ENCODE measurements at places on chromosomes 11 and 22.

GRCh38 chr11:93757301-93757700 lies 15.8 kb downstream of the C11orf54 start:
- no peak for DNase-seq

GRCh38 chr11:2103668-2104523 lies 35.3 kb downstream of the IGF2 start:
- DNase-seq = no peak

DNA sequence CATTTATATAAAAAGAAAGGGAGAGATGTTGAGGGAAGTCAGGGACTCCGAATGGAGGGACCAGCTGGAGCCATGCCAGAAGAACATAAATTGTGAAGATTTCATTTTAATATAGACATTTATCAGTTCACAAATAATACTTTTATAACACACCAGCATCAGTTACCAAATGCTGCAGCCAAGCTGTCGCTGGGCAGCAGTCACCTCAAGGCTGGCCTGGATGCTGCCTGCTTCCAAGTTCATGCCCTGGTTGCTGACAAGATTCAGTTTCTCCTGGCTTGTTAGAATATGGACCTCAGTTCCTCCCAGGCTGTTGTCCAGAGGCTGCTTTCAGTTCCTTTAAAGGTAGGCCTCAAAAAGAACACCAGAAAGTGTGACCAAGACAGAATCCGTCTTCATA lies 30.8 kb upstream of the ALDH3B2 start:
- no peak for DNase-seq

GRCh38 chr11:129731316-129731715 lies 84.3 kb upstream of the TMEM45B start:
- no peak for DNase-seq

- no peak for DNase-seq
These were observed 76.6 kb upstream of the PRR5 start for GRCh38 chr22:44625421-44625760.

DNA sequence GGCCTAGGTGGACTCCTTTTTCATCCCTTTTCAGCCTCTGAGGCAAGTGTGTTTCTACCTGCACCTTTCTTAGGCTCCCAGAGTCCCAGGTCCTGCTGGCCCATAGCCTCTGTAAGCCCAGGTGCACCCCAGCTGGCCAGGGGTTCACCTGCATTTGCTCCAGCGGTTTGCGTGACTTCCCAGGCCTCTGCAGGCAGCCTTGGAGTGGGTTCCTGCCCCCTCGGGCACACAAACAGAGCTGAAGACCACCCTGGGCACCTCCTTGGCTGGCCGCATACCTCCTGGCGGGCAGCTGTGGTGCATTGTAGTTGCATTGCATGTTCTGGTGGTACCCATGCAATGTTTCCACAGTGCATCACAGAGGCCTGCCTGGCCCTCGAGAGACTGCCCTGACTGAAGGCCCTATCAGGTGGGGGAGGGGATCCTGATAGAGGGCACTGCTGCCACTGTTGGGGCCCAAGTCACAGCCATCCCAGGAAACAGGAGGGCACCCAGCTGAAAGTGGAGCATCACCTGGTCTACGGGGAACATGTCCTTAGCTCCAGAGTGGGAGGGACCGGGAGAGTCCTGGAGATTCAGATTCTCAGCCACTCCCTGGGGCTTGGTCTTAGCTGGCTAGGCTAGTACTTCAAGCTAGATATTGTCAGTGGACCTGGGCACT lies 14.1 kb downstream of the SHISA8 start:
- no peak for DNase-seq

GRCh38 chr22:35986088-35986487 lies 42.5 kb downstream of the RBFOX2 start:
- DNase-seq = no peak

- DNase-seq = no peak
These were observed 9.3 kb downstream of the WBP2NL start for GRCh38 chr22:42007922-42008321.

GRCh38 chr11:112279901-112280267 lies 19.2 kb upstream of the PLET1 start:
- peak; percentile 74 for DNase-seq

DNA sequence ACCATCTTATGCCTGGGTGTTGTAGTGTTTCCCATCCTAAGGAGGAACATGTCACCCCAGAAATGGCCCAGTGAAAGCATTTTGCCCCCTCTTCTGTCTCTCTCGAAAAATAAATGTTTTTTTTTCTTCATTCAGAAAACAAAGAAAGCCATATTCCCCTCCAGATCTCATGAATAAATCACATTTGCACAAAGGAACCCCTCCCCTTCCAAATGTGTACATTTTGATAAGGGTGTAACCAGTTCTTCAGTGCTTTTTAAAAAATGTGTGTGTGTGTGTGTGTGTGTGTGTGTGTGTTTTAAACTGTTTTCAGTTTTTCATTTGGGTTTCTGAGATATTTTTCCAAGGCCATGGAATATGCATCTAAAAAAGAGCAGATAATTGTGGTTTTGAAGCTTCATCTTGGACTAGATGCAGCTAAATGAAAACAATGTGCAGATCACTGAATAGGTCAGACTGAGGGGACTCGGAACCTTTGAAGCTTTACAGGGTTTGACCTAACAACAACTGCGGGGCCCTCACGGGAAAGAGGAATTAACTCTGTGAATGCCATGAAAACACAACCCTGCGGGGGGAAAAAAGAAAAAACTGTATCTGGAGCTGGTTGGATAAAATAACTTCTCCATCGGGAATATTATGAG lies 76.4 kb downstream of the YAP1 start:
- DNase-seq = no peak

DNA sequence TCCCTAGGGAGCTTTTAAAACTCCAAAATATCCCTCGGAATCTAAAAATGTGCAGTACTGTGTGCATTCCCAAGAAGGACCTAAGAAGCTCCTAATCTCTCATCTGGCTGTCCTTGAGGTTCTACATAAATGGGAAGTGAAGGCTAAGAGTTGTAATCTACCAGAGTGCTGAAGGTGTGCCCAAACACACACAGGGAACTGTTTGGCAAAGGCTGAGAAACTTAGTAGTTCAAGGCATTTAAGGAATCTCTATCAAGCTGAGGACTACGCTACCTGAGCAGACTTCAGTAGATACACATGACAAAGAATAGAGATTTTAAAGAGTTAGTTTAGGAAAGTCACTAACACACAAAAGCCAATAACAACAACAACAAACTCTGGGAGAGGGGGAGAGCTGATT lies 71.1 kb downstream of the TTC28 start:
- no peak for DNase-seq

DNA sequence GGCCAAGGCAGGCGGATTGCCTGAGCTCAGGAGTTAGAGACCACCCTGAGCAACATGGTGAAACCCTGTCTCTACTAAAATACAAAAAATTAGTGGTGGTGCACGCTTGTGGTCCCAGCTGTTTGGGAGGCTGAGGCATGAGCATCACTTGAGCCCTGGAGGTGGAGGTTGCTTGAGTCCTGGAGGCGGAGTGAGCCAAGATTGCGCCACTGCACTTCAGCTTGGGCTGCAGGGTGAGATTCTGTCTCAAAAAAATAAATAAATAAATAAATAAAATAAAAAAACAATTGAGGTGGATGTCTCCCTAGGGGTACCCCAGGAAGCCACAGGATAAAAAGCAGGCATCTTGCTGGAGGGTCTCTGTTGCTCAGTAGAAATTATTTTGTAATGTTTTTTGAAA lies 14.1 kb downstream of the PTPRJ start:
- no peak for DNase-seq

- no peak for DNase-seq
These were observed 11.3 kb downstream of the TMEM216 start for GRCh38 chr11:61403658-61404057.

DNA sequence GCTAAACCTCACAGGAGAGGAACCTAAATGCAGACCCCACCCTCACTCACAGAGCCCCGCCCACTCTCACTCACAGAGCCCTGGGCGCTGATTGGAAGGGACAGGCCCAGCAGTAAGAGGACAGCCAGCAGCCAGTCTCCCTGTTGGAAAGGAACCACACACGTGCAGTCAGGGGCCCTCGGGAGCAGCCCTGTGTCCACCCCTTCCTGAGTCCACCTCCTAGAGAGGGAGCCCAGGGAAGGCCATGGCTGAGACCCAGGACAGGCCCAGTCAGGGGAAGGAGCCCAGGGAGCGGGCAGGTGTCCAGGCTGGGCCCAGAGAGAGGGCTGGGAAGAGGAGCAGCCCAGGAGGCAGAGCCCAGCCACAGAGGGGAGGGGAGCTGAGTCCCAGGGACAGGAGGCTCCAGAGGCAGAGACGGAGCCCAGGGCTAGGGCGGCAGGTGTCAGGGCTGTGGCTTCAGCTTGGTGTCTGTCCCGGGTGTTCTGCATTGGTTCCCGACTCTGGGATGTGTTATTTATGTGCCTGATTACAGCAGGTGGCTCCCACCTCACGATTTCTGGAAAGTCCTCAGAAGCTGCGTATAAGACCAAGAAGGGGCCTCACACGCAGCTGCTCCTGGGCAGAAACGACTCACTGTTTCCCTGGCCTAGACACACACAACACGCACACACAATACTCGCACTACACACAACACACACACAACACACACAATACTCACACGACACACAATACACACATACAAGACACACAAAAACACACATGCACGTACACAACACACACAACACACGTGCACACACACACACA lies 9.0 kb upstream of the APOBEC3H start:
- DNase-seq = no peak

GRCh38 chr11:20046416-20046815 lies 113.9 kb downstream of the DBX1 start:
- DNase-seq = no peak

DNA sequence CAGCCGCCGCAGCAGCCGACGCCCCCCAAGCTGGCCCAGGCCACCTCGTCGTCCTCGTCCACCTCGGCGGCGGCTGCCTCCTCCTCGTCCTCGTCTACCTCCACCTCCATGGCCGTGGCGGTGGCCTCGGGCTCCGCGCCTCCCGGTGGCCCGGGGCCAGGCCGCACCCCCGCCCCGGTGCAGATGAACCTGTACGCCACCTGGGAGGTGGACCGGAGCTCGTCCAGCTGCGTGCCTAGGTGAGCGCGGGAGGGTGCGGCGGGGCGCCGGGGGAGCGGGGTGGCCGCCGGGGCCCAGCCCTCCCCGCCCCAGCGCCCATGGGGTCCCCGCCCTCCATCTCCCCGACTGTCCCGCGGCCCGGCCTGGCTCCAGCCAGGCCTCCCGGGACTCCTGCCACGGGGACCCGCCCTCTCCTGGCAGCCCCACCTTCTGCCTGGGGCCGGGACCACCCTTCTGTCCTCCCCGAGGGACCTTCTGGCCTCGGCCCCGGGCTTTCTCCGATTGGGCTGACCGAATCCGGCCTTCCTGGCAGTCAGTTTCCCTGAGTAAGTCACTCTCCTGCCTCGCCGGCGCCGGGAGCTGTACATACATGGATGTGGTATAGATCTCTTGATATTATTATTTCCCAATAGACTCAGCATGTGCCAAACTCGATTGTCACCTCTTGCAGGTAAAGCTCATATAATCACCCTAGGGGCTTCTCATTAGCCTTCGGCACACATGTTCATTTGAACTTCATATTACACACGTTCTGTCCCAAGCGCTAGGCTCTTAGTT lies 720 bp downstream of the PACS1 start:
- DNase-seq = no peak

GRCh38 chr11:16223558-16223957 lies 132.8 kb downstream of the SOX6 start:
- no peak for DNase-seq

DNA sequence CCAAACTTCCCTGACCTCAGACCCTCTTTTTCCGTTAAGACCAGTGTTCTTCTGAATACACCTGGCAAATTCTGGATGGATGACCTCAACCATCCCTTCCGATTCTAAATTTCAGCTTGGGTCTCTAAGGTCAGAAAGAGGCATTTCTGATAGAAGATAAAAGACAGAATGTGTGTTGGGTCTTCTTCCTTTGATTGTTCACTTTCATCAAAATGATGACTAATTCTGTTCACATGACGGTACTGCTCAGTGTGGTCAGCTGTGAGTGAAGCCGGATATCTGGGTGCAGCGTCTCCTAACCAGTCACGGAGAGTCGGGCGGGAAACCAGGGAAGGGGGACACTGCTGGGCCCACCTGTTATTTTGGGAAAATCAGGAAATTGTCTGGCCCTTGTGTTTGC lies 151.6 kb upstream of the NAV2 start:
- DNase-seq = no peak

- DNase-seq = no peak
These were observed 17.6 kb upstream of the GRK2 start for GRCh38 chr11:67248653-67249052.

DNA sequence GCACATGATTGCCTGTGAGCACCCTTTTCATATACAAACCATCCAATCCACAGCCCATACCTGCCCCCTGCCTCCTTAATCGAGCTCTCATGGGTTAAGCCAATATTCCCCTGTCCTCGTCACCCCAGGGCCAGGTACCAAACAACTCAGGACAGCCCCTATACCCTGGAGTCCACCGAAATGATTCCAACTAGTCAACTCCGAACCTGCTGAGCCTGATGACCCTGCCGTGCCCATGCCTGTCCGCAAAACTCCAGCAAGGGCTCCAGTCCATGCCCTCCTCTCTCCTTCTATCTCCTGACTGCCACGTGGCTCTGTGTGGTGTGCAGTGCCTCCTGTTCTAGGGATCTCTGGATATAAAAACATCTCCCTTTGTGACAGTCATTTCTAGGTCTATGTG lies 35.5 kb upstream of the SYT13 start:
- DNase-seq = no peak

DNA sequence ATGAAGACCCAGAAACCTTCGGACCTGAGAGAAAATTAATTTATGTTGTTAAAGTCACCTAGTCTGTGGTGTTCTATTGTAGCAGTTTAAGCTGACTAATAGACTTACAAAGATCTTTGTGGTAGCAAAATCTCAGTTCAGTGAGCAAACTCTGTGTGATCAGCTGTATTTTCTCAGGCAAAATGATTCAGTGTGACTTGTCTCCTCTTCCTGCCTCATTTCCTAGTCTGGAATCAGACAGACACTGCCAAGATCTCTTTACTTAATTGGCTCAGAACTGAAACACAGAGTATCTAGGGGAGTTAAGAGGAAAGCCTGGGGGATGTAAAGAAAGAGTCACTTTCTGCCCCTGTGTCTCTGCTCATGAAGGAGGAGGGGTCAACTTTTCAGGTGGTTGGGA lies 564.7 kb downstream of the KCNA4 start:
- DNase-seq = no peak

DNA sequence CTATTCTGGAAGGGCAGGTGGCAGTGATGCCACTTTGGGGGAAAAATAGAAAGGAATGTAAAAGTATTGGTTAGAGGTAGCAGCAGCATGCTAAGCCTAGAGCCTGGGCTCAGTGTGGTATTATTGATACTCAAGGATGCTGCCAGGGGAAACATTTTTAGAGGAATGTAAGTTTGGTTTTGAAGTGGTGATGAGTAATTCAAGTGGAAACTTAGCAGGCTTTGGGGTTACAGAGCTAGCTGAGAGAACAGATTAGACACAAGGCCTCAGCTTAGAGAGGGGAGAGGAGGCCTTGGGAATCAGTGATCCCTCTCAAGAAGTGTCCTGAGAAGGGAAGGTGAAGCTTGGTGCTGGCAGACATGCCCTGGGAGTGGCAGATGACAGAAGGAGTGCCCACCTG lies 32.9 kb upstream of the DDI1 start:
- DNase-seq = no peak

All from T-helper 17 cell (primary cell).